ENCODE measurements at places on chromosomes 3 and 15.
A peak's percentile ranks its signal among the peaks of the same experiment; 100 is the strongest.

GRCh38 chr3:50632450-50632849, 15.5 kb downstream of the MAPKAPK3 start:
- DNase-seq: no peak

DNA sequence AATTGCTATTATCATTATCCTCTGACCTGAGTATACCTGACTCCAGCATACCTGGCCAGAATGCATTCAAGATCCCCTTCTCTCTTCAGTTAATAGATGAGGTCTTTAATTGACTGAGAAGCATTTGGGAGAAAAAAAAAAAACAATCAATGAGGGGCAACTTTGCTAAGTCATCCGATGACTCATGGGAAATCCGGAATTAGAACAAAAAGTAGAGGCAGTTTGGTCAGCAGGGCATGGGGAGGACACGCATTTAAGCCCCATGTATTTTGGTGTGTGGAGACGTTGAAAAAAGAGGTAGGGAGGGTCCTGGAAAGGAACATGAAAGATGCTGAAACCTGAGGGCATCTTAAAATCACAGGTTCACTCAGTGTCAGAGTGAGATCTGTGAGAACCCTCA, 256.2 kb downstream of the RORA start:
- no peak for DNase-seq

DNA sequence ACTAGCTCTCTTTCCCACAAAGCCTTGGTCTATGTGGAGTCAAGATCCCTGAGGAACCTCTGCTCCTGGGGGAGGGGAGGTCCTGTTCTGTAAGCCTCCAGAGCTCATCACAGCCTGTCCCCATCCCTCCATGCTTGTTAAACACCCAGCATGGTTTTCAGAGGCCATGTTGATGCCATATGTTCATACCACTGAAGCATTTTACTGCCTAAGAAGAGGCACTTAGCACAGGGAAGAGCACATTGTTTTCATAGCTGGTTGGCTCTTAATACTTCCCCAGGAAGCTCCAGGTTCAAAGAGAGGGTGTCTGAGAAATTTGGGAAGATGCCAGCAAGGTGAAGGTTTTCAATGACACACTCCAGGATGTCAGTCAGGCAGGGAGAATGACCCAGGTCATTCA, 25.6 kb downstream of the CPNE4 start:
- DNase-seq: no peak

DNA sequence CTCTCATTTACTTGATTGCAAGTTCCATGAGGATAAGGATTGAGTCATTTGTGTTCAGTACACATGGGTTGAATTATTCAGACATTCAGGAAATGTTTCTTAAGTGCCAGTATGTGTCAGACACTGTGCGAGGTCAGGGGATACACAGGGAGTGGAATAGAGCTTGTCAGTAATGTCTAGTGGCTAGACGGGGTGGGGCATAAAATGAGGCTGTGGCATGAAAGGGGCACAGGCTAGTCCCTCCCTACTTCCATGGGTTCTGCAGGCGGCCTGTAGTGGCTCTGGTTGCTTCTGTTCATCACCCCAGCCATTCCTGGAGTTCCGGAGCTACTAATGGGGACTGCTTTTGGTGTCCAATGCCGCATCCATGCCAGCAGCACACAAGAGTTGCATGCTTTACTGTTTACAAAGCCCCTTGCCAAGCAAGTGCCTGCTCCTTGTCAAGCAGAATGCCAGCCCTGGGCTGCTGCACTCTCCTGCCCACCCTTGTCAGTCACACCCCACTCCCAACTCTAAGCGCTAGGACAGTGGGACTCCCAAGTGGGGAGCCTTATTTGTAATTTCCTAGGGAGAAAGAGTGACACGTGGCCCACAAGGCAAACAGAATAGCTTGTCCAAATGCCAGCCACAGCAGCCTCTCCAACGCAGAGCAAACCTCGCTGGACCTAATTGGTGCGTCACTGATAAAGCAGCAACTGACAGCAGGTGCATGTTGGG, 70.8 kb downstream of the RAB11A start:
- no peak for DNase-seq

DNA sequence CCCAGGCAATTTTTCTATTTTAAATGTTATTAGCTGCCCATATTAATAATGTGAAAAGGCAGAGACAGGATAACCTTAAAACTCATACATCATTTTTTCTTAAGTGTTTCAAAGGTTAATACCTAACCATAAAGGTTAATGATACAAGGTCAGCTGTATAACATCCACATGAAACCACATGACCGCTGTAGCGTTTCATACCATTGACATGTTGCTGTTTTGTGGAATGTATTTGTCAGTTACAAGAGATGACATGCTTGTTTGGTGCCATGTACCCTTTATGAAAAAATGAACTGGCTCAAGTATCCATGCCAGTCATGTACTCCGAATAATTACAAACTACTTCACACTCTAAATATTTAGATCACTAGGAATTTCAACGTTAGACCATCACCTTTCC, 207.4 kb downstream of the FMN1 start:
- DNase-seq: no peak

- DNase-seq: peak; percentile 21
Observed at GRCh38 chr3:632571-633170, 436.1 kb downstream of the CHL1 start.

GRCh38 chr3:128500556-128500955, 7.6 kb upstream of the GATA2 start:
- no peak for DNase-seq

DNA sequence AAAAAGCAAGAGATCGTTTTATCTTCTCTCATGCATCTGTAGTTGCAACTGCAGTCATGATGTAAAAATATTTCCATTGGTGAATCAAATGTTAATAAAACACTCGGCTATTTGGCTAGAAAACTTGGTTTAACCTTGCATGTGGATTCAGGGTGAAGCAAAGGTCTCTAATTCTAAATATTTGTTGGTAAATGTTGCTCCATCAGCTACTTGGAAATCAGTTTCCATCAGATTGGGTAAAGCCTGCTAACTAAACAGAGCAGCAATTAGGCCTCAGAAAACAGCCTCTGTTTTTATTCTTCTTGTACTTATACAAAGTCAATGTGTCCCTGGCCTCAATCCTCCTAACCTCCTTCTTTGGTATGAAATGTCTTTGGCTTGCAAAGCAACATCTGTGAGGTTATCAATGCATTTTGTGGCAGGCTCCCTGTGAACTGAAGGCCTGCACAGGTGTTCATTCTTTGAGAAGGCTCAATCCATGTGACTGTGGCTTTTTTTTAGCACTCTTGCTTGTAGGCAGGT, 312.3 kb downstream of the WDR72 start:
- no peak for DNase-seq

GRCh38 chr3:151171145-151171757, 31.8 kb downstream of the GPR171 start:
- DNase-seq: no peak

- DNase-seq: no peak
Observed at GRCh38 chr15:96365781-96366525, 35.5 kb downstream of the NR2F2 start.

- DNase-seq: no peak
Observed at GRCh38 chr3:171936191-171936841, 93.2 kb downstream of the TMEM212 start.

DNA sequence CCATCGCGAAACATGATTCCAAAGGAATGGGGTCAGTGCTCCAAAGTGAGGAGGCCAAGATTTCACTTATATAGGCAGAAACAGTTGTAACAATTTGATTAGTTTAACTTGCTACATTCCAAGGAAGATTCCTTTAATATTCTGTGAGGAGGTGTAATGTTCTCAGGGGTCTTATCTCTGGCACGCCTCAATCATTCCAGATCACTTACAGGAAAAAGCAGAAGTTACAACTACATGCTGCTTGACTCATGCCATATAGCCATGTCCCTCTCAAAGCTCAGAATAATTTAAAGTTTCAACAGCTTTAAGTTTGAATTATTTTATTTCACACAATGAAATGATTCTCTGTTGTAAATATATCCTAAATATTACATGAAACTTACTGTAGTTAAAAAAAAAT, 3.5 kb upstream of the FYTTD1 start:
- DNase-seq: no peak

DNA sequence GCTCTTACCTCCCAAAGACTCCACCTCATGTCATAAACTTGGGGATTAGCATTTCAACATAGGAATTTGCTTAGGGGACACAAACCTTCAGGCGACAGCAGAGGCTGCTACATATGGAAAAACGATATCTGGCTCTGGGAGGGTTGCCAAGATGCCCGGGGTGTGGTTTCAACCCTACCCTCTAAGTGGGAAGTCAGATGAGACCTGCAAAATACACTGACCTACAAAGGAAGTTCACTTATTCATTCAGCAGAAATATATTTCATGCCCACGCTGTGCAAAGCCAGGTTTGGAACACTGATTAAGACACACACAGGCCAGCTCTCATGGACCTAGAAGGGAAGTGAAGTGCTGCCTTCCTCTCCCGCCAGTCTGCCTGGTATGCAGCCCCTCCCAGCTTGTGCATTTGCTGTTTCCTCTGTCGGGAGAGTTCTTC, 239.3 kb downstream of the FEZF2 start:
- no peak for DNase-seq

GRCh38 chr3:58573640-58574039, 3.6 kb downstream of the FAM107A start:
- no peak for DNase-seq

- no peak for DNase-seq
Observed at GRCh38 chr3:41131224-41131623, 68.1 kb upstream of the CTNNB1 start.
